ENCODE measurements at places on chromosomes 12 and 14.

DNA sequence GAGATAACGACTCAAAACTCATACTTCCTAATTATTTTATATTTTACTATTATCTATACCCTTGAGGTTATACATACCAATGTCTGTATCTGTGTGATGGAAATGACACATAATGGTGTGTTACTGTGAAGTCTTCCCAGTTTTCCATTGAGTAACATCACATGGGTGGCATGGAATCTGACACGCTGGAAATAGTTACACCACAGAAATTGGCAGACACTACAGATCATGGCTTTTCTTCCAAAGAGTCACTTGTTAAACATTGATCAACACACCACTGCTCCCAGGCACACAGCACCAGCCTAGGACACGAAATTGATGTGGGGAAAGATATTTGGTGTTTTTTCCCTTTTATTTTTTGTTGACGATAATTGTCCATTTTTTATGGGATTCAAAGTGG lies 33.0 kb upstream of the VWF start:
- DNase-seq: no peak

DNA sequence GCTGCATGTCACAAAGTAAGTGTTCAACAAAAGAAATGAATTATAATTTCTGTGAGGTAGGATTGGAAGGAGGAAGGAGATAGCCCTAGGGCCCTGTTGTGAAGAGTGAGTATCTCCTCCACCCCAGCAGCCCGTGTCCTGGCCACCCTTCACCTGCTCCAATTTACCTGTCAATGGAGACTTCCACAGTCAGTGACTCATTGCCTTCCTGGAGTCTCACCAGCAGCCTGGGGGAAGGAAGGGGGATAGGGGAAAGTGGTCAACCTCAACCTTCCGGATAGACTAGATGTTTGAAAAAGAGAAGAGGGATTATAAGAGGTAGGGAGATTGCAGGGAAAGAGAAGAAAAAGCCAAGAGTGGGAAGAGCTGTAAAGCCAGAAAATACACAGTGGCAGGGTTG lies 9.2 kb downstream of the STAT2 start:
- DNase-seq: no peak

- DNase-seq: no peak
Measured at GRCh38 chr12:80415466-80415865, 28.6 kb upstream of the PTPRQ start.

GRCh38 chr12:47545938-47546609 lies 159.8 kb downstream of the RPAP3 start:
- no peak for DNase-seq

GRCh38 chr12:109999983-110000505 lies 814 bp downstream of the ANKRD13A start:
- no peak for DNase-seq

DNA sequence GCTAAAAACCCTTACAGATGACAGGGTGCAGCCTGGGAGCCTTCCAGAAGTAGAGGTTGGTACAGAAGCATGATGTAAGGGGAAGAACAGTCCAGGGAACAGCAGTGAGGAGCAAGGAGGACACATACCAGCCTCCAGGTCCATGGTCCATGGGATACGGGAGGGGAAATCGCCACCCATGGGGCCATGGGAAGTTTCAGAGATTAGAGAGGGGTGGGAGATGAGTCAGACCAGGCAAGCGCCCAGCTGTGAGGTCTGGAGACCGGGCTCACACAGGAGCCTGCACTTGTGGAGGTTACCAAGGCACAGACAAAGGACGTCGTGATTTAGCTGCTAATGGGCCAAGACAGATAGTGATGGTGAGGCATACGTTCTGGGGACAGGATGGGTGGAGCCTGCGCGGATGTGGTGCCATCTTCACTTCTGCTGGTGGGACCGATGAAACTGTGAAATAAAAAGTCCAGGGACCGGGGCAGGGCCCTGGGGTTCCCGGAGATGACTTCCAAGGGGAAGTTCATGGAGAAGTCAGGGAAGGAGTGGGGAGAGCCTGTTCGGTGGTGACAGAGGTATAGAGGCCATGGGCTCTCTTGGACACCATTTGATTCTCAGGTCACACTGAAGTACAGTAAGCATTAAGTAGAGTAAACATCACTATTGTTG lies 17.7 kb upstream of the LRP1-AS start:
- DNase-seq: no peak

DNA sequence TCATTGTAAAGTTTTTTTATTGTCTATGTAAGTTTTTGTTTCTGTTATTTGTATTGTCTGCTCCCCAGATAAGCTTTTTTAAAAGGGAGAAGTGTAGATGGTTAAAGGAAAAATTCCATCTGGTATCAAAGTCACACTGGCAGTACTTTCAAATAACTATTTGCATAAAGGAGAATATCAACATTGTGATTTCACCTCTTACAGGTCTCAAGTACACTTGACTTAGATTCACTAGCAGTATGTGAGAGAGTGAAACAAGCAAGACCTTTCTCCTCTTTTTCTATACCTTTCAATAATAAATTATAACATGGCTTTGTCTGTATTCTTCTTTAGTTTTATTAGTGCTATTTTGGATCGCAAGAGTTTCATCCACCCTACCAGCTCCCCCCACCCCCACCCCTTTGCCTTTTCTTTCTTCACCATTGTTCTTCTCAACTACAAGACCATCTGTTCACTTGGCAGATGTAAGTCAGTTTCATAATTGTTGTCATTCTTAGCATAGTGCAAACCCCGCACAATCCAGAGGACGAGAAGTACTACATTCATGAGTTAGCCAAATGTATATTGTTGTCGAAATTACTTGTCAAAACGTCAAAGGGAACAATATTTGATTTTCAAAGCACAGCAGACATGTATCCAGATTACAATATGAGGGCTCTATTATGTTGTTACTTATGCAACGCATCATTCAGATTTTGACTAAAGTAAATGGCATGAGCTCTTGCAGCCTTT lies 602.7 kb upstream of the FLRT2 start:
- no peak for DNase-seq

DNA sequence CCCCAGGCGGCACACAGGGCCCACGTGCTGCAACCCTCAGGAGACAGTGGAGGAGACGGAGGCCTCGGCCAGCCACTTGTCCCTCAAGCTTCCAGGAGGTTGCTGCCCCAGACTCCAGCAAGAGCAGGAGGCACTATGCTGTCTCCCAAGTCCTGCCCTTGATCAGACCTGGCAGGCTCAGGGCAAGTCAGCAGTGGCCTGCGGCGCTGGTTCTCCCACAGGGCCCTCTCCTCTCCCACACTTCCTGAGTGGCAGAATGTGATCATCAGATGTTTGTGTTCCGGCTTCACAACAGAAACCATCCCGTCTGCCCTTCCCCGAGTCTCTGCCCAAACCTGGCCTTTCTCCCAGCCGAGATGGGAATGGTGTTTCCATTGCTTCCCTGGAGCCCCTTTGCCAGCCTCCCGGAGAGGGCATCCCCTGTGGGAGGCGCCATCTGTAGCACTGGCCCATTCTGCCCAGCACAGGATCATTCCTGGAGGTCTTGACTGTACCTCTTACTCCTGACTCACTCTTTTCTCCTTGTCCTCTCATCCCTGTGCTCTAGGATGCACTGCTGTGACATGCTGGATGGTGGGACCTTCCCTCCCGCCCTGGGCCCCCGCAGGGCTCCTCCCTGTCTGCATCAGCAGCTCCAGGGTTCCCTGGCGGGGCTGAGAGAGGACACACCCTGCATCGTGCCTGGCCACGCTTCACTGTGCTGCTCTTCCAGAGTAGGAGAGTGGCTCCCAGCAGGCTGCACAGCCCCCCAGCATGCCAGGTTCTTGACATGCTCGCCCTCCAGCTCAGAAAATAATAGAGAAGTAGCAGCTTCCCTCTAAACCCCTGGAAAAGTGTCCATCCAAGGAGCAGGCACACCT lies 114.7 kb upstream of the FKBP4 start:
- peak; percentile 49 for DNase-seq

GRCh38 chr14:104129556-104129955 lies 8.8 kb upstream of the KIF26A start:
- DNase-seq: no peak

DNA sequence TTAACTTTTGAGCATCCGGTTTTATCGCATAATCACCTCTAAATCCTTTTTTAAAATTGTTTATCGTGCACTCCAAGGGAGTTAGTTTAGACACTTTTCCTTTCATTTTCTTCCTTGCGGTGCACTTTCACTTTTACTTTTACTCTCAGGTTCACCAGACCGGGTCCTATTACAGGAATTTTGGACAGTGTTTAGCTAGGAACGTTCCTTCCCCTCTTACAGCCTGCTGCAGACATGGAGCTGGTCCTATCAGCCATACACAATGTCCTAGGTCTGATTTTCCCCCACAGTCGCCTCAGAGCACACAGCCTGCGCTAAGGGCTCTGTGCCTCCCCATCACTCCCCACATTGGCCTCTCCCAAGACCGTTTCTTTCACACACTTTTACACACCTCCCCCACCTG lies 103.9 kb downstream of the ALG10 start:
- DNase-seq: no peak

DNA sequence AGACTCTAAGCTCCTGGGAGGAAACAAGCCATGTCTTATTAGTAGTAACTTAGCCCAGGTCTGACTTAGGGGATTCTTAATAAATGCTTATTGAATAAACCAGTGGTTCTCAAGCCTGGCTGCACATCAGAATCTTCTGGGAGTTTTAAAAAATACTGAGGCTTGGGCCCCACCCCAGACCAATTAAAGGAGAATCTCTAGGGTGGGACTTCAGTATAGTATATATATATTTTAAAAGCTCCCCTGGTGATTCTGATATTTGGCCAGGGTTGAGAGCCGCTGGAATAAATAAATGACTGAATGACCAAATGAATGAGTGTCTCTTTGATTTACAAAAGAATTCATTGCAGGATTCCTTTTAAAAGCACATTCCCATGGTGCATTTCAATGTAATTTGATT lies 151.5 kb upstream of the GSC start:
- DNase-seq: no peak

DNA sequence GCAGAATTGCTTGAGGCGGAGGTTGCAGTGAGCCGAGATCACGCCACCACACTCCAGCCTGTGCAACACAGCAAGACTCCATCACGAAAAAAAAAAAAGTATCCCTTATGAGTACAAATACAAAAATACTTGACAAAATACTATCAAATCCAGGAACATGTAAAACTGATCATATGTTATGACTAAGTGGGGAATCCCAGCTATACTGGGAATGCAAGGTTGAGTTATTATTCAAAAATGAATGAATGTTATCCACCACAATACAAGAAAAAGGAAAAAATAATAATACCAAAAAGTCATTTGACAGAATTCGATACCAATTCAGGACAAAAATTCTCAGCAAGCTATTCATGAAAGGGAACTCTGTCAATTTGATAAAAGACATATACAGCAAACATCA lies 32.6 kb downstream of the MOK start:
- no peak for DNase-seq

- DNase-seq: no peak
Measured at GRCh38 chr14:105494606-105494929, 3.5 kb downstream of the TEDC1 start.

GRCh38 chr14:76776428-76777251 lies 15.4 kb downstream of the VASH1 start:
- peak; percentile 3 for DNase-seq

DNA sequence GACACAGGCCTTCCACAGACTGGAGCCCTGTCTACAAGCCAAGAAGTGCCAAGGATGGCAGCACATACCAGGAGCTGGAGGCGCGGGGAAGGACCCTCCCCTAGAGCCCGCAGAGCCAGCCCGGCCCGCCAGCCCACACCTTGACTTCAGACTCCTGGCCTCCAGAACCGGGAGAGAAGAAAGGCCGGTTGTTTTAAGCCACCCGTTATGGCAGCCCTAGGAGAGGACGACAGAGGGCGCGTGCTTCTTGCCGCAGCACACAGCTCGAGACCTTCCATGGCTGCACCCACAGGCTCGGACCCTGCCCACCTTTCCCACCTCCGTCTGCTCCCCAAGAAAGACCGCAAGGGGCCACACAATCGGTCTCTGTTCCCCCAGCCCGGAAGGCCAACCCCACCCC lies 53.7 kb downstream of the RNF34 start:
- DNase-seq: no peak

DNA sequence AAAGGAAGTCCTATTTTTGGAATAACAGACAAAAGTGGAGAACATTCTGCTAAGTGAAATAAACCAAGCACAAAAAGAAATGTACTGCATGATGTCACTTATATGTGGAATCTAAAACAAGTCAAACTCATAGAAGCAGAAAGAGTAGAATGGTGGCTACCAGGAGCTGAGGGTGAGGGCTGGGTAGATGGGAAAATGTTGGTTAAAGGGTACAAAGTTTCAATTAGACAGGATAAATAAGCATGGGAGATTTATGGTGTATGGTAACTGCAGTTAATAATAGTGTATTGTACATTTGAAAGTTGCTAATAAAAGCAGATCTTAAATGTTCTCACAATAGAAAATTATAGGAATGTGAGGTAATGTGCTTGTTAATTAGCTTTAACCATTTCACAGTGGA lies 12.8 kb downstream of the LUM start:
- no peak for DNase-seq

DNA sequence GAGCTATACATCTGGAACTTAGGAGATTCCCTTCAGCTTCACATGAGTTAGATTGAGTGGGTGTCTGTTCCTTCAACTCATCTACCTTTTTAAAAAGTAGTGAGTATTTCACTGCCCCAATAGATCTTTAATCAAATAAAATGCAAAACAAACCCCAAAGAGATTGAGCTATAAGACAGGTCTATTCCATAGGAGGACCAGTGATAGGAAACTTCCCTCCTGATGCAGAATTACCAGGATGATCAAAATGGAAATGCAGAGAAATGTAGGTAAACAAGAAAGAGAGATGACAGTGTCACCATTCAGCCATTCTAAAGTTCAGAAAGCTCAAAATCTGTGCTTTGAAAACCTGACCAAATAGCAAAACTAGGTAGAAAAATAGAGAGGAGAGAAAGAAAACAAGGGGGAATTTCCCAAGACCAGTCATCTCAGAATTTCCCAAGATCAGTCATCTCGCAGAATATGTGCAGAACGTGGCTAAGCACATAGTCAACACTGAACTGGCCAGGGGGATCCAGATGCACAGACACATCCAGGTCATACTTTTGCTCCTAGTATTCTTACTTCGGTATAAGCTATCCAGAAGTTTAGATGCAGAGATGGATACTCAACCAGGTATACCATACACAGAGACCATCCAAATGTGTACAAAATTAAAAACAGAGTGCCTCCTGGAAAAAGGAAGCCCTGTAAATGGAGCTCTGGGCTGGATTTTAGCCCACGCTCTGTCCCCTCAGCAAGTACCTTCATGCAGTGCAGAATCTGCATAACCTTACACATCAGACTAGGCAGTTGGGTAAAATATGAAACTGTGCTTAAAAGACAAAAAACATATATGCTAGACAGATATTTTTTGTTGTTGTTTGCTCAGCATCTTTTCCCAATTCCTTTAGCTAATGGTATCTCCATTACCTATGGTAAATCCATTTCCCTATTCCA lies 27.4 kb downstream of the SLC41A2 start:
- no peak for DNase-seq

- DNase-seq: no peak
Measured at GRCh38 chr14:24935796-24936195, 114.2 kb downstream of the STXBP6 start.

- no peak for DNase-seq
Measured at GRCh38 chr12:95319694-95320331, 102.2 kb downstream of the VEZT start.
